NCI-H187 treated with DMSO at 0.1 percent for 48 hours (cell line): ENCODE measurements at places on chromosomes 5 and 9.

DNA sequence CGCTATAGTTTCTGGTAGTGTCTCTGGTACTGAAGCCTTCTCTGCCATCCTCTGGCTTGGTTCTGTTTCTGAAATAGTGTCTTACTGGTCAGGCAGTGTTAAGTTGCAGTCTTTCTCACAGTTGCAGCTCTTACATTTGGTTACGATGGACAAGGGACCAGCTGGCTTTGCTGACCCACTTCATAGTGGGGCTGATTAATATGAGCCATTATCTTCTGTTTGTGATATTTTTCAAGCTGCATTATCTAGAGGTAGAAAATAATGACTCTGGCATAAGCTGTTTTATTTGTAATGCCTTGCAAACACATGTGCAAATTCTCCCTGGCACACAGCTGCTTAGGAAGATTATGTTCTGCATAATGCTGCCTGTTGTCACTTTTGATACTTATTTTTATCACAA, 199.1 kb downstream of the KDM4C start:
- no peak for DNase-seq

DNA sequence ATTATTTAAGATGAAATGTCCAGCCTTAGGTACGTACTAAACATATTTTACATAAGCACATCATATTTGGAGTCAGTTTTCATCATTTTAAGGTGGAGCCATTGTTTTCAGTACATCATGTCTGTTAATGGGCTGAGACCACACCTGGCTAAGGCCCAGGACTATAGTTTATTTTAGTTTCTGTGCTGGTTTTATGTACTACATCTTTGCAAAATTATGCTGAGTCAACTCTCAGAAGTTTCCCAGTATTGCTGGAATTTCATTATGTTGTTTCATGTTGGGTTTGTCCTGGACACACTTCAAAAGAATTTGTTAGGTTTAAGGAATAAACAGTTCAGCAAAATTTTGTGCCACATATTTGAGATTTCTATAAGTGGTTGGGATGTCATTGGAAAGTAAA, 171.2 kb downstream of the CCDC171 start:
- DNase-seq = no peak

GRCh38 chr9:5848372-5848882, 15.5 kb upstream of the ERMP1 start:
- DNase-seq = no peak

GRCh38 chr5:147857302-147858129, 21.0 kb upstream of the SCGB3A2 start:
- DNase-seq = no peak

GRCh38 chr9:127720031-127720864, 4.4 kb downstream of the TTC16 start:
- no peak for DNase-seq

DNA sequence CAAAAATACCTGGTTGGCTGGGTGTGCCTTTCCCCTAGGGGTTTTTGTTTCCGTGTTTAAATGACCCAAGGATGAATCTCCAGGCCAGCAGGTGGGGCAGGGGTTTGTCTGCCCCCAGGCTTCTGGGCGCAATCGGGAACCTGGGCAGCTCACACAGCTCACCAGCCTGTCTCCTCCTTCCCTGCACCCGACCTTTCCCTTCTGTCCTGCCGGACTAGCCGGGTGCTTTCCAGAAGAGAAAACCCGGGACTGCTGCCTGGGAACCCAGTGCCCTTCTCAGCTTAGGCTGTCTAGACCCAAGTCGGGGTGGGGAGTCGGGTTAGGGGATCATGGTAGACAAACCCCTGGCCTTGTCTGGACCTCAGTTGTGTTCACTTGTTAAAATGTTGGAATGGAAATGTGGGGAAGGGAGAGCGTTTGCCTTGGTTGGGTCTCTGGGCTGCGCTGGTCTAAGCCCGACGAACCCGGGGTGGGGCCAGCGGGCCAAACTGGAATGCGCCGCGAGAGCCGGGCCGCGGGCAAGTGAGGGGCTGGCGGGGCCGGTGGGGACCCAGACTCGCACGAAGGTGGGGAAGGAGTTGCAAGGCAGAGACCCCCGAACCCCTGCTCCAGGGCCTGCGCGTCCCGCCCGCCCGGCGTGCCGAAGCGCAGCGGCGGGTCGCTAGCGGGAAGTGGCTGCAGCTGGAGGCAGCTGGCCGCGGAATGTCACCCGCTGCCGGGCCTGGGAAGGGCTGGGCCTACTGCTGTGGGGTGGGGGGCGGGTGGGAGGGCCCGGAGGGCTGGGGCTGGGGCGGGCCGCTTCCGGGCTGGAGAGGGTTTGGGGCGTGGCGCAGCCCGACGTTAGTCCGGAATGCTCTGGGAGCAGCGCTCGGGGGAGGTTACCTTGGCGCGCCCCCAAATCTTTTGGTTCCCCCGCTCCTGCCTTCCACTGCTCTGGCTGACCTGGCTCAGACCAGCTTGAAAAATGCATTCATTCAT, 84.6 kb downstream of the DAB2IP start:
- DNase-seq = no peak

GRCh38 chr9:114226246-114227055, 71.1 kb downstream of the COL27A1 start:
- no peak for DNase-seq

DNA sequence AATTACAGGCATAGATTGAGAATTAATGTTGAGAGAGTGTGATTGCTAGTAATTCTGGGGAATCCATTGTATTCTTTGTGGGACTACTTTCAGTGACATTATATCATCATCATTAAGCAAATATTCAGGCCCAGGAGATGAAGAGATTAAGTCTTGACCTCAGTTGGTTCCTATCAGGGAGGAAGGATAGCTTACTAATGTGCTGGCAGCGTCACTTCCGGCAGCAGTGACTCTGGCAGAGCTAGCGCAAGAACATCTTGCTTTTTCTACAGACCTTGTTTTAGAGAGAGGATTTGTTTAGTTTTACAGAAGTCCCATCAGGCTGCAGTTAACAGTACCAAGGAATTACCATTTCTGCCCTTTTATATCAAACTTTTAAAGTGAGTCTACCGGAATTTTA, 20.3 kb downstream of the OSTF1 start:
- no peak for DNase-seq

DNA sequence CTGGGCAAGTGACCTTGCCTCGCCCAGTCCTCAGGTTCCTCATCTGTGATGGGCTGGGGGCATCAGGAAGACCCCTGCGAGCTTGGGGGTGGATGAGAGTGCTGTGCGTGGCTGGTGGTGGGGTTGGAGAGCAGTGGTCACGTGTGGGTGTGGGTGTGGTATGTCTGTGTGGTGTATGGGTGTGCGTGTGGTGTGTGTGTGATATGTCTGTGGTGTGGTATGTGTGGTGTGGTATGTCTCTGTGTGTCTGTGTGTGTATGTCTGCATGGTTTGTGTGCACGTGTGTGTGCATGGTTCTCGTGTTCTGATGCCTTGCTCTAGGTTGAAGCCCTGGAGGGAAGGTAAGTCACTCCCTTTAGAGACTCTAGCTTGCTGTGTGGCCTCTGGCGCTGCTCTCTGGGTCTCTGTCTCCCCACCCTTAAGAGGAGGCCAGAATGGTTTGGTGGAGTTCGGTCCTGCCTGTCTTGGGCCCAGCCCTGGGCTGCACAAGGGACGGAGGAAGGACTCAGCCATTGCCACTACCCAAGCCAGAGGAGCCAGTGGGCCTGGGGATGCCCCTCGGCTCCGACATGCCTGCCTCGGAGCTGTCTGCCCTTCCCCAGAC, 87.0 kb downstream of the RXRA start:
- no peak for DNase-seq

DNA sequence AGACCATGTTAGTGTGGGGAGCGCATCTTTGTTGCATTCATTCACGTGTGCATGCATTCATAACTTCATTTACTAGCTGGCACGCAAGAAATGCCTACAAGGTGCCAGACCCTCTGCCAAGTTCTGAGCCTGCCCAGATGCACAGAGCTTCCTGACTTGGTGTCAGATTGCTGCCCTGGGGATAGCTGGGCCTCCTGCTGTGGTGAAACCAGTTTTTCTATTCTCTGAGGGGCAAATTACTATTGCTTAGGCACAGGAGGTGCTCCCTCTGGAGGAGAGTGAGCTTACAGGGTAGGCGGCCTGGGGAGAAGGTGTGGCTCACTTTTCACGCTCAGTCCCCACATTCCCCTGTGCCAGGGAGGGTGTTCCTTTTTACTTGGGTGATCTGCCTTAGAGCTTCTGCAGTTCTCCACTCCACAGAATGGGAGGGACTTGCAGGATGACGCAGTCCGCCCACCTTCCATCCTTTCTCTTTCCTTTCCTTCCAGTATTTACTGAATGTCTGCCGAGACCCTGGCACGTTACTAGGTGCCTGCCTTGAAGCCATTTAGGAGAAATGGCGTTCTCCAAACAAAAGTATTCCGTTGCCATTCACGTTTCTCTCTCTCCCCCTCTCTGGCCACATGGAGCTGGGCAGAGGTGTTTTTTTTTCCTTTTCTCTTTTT, 27.9 kb upstream of the CTNNA1 start:
- DNase-seq = no peak

- no peak for DNase-seq
These were observed 547.2 kb downstream of the LRRC70 start for GRCh38 chr5:63125862-63126261.

DNA sequence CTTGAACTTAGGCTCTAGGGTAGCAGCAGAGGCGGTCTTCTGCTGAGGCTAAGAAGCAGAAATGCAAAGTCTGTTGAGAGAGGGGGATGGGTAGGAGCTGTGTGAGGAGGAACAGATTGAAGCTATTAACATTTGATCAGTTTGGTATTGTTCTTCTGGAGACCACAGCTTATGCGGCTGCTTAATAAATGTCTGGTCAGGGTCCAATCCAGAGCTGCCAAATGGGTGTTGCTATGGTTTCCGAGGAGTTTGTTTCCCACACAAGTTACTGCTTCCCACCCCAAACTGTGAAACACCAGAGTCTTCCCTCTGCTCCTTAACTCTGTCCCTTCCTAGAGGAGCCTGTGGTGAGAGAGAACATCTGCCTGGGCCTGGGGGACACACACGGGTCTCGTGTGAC, 142.2 kb upstream of the KLF4 start:
- no peak for DNase-seq

DNA sequence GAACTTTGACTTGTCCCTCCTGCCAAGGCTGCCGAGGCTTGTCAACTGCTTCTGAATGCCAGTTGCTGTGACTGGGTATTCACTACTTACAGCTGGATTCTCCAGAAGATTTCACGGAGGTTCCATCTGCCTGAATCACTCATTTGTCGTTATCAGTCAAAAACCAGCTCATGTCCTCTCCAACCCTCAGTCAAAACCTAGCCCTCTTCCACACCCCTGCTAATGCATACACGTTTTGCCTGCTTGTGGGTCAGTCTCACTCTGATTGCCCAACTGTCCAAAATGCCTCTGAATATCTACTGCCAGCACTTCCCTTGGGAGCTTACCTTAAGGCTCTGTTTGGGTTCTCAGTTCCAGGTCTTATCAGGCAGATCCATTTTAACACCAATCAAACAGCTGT, 238.6 kb upstream of the TMEM161B start:
- DNase-seq = no peak

- no peak for DNase-seq
These were observed 2.1 kb downstream of the C9orf153 start for GRCh38 chr9:86257391-86257790.

- DNase-seq = no peak
These were observed 163.5 kb downstream of the SEMA6A start for GRCh38 chr5:116411101-116411571.

DNA sequence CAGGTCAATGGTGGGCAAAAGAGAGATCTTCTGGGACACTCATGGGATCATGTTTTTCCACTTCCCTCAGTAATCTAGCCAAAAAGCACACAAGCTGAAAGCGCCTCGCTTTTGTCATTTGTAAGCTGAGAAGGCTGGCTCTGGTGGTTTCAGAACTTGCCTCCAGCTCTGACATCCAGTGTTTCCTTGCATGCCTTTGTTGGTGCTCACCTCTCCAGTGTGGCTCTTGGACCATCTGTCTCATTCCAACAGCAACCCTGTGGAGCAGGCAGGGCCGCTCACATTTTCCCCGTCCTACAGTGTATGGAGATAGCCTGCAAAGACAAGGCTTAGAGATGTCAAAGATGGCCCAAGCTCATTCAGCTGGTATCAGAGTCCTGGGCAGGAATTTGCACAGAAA, 160.8 kb upstream of the KLF4 start:
- DNase-seq = no peak

DNA sequence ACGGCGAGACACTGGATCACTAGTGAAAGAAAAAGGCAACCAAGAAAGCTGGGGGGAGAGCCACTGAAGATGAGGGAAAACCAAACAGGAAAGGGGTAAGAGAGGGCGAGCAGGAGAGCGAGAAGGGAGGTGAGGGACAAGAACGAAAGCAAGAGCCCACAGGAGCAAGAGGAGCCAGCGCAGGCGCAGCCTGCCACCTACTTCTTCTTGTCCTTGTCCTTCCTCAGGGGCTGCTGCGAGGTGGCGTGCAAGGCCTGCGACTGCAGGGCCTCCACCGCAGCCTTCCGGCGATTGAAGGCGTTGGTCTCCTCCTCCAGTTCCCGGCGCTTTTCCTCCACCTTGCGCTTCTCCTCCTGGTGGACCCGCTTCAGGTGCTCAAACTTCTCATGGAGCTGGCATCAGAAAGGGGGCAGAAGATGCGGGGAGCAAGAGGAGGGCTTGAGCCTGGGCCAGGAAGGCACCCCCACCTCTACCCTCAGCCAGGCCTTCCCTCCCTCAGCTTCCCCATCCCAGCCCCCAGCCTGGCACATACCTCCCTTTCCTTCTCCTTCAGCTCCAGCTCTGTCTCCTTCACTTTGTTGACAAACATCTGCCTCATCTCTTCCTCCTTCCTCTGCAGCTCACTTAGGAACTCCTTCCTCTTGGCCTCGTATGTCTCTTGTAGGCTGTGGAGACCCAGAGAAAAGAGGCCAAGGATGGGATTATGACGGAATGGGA, 13.5 kb downstream of the CCNI2 start:
- DNase-seq = no peak

GRCh38 chr5:167951116-167951515, 340.3 kb upstream of the WWC1 start:
- DNase-seq = no peak
